ENCODE measurements at places on chromosomes 6 and 20.

DNA sequence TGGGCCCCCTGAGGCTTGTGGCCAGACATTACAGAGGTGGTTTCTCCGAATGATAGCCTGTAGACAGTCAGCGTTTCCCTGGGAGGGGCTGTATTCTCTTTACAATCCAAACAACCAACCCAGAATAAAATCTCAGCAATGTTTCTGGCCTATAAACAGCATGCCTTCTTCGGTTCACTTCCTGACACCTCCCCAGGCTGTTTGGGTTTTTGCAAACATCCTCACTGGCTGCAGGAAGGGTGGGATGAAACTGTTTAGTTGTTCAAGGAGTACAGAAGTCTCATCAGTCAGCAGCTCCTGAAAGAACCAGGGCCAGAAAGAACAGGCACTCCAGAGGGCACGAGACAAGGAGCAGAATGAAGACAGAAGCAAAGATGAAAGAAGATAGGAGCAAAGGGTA is 350.0 kb downstream of the QKI start:
- peak; percentile 55 for DNase-seq

DNA sequence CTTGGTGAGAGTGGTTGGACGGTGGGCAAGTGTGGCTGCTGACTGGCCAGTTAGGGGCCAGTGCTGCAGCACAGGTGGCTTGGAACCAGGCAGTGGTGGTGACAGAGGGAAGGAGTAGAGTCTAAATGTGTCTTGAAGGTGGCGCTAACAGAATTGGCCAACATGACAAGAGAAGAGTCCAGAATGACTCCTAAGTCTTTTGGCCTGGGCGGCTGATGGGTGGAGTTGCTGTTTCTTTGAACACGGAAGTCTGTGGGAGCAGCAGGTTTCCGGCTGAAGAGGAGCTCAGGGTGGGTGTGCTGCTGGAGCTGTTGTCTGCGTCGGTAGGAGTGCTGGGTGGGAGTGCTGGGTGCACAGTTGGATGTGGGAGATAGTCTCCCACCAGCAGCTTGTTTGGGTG is 10.1 kb downstream of the LSM14B start:
- DNase-seq = no peak

- DNase-seq = no peak
Measured at GRCh38 chr6:87241304-87241703, 81.1 kb upstream of the SMIM8 start.

DNA sequence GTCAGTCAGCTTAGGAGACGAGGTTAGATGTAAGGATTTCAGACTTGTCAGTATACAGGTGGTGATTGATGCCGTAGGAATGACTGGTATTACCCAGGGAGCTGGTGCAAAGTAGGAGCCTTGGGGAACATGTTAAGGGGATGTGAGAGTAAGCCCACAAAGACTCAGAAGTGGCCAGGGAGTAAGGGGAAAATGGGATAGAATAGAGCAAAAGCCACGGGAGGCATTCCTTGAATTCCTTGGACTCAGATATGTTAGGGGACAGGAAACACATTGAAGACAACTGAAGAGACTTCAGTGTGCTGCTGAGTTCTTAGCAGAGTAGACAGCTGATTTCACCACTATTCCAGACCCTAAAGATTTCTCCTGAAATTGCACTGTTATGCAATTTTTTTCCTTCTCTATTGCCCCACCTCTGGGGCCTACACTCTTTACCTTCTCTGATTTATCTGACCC is 1.2 kb upstream of the ACAT2 start:
- peak; percentile 76 for DNase-seq

- DNase-seq = no peak
Measured at GRCh38 chr20:3013771-3014170, 29.7 kb upstream of the GNRH2 start.

DNA sequence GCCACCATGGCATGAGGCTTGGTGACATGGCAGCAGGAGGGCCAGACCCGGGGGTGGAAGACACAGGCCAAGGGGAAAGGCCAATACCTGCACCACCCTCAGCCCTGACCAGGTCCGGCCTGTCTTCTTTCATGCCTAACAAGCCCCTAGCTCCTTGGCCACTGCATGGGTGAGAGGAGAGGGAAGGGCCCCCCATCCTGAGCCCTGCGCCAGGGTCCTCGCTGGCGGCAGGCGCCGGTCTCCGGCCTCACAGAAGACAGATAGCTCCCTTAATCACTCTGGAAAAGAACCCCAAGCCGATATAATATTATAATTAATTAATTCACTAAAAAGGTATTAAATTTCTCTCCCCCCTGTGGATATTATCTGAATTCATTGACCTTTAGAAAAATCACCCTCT is 41.4 kb downstream of the MDFI start:
- no peak for DNase-seq

- DNase-seq = no peak
Measured at GRCh38 chr6:140627002-140627401, 1252.6 kb upstream of the CITED2 start.

- DNase-seq = peak; percentile 19
Measured at GRCh38 chr6:82143041-82143481, 104.5 kb downstream of the IBTK start.

DNA sequence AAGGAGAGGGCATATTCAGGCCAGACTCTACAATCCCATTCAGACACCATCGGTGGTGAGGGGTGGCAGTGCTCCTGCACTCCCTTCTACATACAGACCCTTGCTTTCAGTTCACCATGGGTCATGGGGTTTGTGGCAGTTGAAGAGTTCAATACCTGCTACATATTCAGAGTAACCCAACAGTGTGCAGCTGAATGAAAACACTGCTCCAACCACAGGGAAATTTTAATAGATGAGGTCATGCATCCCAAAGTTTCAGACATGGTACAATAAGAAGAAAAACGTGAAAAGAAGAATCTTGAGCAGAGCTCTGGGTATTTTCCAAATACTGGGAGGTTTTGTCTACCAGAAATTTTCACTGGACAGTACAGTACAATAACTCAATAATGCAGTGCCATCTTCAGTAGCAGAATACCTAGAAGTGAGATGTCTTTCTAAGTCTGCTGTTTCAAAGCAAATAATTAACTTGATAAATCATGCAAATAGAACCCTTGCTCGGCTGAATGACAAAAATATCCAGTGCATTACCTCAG is 162.1 kb downstream of the PTPRK start:
- DNase-seq = peak; percentile 26

- DNase-seq = no peak
Measured at GRCh38 chr6:1585669-1586049, 24.1 kb upstream of the FOXC1 start.

- DNase-seq = no peak
Measured at GRCh38 chr6:19036196-19036555, 649.0 kb downstream of the RNF144B start.

GRCh38 chr20:48166082-48166835 is 381.0 kb upstream of the SULF2 start:
- no peak for DNase-seq

DNA sequence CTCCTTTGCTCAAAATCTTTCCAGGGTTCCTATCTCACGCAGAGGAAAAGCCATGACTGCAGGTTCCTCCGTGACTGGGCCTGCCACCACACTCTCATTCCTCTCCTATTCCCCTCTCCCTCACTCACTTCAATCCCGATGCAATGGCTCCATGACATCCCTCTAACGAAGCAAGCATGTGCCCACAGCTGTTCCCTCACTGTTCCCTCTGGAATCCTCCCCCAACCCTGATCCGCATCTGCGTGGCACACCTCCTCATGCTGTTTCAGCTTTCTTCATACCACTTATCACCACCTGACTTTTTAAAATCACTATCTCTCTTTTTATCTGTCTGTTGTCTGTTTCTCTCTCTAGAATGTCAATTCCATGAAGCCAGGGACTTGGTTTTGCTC is 25.5 kb downstream of the ANGPT4 start:
- no peak for DNase-seq

DNA sequence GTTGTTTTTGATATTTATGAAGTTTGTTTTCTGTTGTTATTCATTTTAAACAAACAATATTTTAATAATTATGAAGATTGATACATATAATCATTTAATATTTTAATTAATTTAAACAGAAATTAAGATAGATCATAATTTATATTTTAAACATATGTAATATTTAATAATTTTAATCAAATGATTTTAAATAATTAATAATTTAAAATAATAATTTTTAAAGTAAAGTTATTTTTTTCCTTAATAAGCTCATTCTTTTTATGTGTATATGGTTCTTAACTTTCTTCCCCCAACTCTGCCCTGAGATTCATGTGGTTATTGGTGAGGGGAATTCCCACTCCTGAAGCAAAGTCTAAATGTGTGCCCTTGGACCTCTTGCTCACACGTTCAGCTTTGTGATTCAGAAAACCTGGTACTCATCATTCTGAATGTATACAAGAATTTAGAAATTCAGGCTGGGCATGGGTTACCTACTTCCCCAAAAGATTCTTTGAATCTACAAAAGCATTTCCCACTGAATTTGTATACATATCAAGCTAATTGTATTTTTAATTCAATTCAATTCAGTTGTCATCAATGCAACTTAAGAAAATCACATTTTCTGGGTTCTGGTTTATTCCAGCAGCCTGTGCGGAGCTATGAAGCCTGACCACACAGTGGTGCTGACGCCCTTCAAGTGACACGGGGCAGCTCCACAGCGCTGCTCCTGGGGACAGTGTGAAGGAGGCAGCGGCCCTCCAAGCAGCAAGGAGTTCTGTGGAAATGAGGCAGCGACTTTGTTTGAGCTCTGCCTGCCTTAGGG is 168.9 kb upstream of the UST start:
- DNase-seq = peak; percentile 77

- no peak for DNase-seq
Measured at GRCh38 chr20:31840906-31841816, 4.2 kb downstream of the FOXS1 start.

- no peak for DNase-seq
Measured at GRCh38 chr20:9974324-9974723, 60.5 kb upstream of the ANKEF1 start.

- DNase-seq = peak; percentile 16
Measured at GRCh38 chr6:108781419-108782100, 66.7 kb upstream of the ARMC2 start.

- no peak for DNase-seq
Measured at GRCh38 chr6:68575765-68576439, 59.2 kb upstream of the ADGRB3 start.

- no peak for DNase-seq
Measured at GRCh38 chr20:48648482-48649051, 179.2 kb downstream of the PREX1 start.

GRCh38 chr6:150403458-150404246 is 34.8 kb downstream of the IYD start:
- DNase-seq = peak; percentile 7

DNA sequence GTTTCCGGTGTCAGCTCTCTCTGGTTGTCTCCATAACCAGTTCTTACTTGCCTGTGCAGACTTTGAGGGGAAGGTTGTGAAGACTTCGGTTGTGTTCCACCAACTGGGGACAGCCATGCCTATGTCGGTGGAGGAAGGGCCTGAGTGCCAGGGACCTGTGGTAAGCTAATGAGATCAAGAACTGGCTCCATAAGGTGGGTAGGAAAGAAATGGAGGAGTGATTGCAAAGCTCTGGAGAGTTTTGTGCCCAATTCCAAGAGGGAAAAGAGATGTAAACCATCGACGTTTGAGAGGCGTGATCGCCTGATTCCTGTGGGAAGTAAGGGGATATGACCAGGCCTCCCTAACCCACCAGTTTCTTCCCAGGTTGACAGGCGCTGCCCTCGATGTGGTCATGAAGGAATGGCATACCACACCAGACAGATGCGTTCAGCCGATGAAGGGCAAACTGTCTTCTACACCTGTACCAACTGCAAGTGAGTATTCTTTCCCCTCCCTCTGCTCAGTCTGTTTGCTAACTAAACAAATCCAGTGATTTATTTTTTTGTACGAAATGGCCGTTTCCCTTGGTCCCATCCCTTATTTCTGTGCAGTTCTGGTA is 893 bp downstream of the POLR1H start:
- peak; percentile 33 for DNase-seq

DNA sequence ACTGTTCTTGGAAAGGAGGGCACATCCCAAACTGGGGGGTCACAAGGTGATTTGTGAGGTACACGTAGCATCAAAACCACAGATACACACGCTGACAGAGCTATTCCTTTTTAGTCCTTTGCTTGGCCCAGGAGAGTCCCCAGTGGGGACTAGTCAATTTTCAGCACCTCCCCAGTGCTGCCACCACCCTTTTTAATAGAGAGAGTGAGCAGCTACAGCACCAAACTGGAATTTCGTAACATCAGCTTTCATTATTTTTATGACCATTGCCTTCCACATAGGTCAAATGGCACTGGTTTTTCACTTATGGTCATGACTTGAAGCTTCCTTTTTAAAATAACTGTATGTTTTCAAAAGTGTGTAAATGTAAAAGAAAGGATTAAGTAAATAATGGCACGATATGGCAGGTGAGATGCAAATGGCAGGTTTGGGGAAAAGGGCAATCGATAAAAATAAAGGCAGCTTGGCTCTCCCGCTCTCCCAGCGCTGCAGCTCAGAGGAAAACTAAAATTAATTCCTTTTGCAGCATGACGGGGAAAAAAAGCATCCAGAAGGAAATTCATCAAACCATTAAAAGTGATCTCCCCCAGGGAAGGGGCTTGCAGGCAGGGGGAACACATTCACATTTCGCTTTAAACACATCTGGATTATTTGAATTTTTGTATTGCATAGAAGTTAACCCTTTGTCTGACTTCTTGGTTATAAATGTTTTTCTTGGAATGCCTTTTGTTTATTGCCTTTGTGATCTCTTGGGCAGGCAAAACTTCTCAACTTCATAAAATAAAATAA is 95.2 kb downstream of the ANKRD60 start:
- DNase-seq = peak; percentile 66

DNA sequence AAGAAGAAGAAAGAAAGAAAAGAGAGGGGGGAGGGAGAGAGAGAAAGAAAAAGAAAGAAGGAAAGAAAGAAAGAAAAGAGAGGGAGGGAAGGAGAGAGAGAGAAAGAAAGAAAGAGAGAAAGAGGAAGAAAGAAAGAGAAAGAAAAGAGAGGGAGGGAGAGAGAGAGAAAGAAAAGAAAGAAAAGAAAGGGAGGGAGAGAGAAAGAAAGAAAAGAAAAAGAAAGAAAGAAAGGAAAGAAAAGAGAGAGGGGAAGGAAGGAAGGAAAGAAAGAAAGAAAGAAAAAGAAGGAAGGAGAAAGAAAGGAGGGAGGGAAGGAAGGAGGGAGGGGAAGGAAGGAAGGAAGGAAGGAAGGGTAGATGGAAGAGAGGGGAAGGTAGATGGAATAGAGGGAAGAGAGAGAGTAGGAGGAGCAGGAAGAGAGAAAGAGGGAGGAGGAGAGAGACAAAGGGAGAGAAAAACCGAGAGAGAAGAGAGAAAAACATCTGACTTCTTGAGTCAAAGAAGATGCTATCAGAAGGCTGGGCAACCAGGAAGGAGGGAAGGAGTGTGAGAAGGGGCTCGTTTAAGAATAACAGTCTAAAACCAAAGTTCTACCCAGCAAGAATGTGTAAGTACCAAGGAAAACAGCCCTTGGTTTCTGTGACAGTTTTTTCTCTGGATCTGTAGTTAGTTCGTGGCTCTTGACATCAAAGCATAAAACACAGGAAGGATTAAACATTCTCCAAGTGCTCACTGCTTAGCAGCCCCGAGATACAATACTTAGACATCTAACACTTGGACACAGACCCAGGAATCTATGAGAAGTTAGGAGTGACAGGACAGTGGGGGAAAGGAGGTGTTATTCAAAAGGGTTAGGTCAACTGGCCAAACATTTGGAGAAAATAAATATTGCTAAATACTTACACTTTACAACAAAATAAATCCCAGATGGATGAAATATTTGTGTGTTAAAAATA is 131.9 kb upstream of the STMND1 start:
- no peak for DNase-seq
